ENCODE measurements at places on chromosomes 13 and 19. TPM values are rescaled to one million over a fixed set of nuclear protein-coding genes. Genes with fewer than 3 reads are reported as not detected.

The ZNF69 gene
- 7.1 TPM for total RNA-seq

The RYR1 gene
- total RNA-seq: 0.03 TPM

The MUC16 gene
- total RNA-seq: not detected

The ATP1A3 gene
- total RNA-seq: 0.13 TPM

The FFAR1 gene
- not detected for total RNA-seq

The FARP1 gene
- total RNA-seq: 21.5 TPM

The ATP4B gene
- not detected for total RNA-seq

The ETFB gene
- total RNA-seq: 50.2 TPM

The APOC1 gene
- not detected for total RNA-seq

The COL4A1 gene
- total RNA-seq: 2,000 TPM

The PLK5 gene
- not detected for total RNA-seq

The PROZ gene
- total RNA-seq: not detected

The ZNF780A gene
- 14.1 TPM for total RNA-seq

The LRRC63 gene
- not detected for total RNA-seq

The LHB gene
- total RNA-seq: not detected

The PDE4C gene
- total RNA-seq: 21.3 TPM

The FUT1 gene
- total RNA-seq: 0.13 TPM

The LRP3 gene
- 49.3 TPM for total RNA-seq

The CYP2A6 gene
- not detected for total RNA-seq

The DPF1 gene
- 1.0 TPM for total RNA-seq

The LILRA6 gene
- total RNA-seq: not detected

The HS6ST3 gene
- 1.4 TPM for total RNA-seq

The ARHGAP45 gene
- total RNA-seq: 2.1 TPM

The LCP1 gene
- 0.20 TPM for total RNA-seq

The RGS9BP gene
- total RNA-seq: 0.56 TPM

The NECTIN2 gene
- total RNA-seq: 85.9 TPM

The PRRG2 gene
- 0.65 TPM for total RNA-seq

The BORA gene
- total RNA-seq: 2.3 TPM

The ZNF772 gene
- 17.5 TPM for total RNA-seq

The SIGLEC12 gene
- total RNA-seq: not detected

The ZNF573 gene
- total RNA-seq: 7.1 TPM

The GJB6 gene
- total RNA-seq: not detected

The GIPC3 gene
- 0.07 TPM for total RNA-seq

The LGALS13 gene
- total RNA-seq: not detected

The P2RY11 gene
- total RNA-seq: 10.1 TPM

The TJP3 gene
- total RNA-seq: not detected

The FAM124A gene
- total RNA-seq: 1.4 TPM

The SLC7A1 gene
- total RNA-seq: 42.2 TPM

The VSTM2B gene
- not detected for total RNA-seq

The ZNF556 gene
- 0.07 TPM for total RNA-seq

The CLDND2 gene
- not detected for total RNA-seq

The CACNG7 gene
- total RNA-seq: 1.7 TPM

The CRLF1 gene
- 68.1 TPM for total RNA-seq

The CEACAM8 gene
- not detected for total RNA-seq

The ZNF417 gene
- 25.7 TPM for total RNA-seq

The ZNF610 gene
- 4.8 TPM for total RNA-seq

The FCAR gene
- not detected for total RNA-seq

The SMIM44 gene
- total RNA-seq: not detected

The KLK11 gene
- total RNA-seq: not detected

The CTU1 gene
- total RNA-seq: 8.8 TPM

The ACP4 gene
- total RNA-seq: not detected

The PTPRS gene
- 161 TPM for total RNA-seq

The ZDHHC20 gene
- 115 TPM for total RNA-seq

The DAND5 gene
- 0.13 TPM for total RNA-seq

The OLFM4 gene
- 0.20 TPM for total RNA-seq

The NKG7 gene
- not detected for total RNA-seq

The CYP4F8 gene
- not detected for total RNA-seq

Data from smooth muscle cell of the pulmonary artery (primary cell).